ENCODE measurements at places on chromosomes 11 and 22.

GRCh38 chr11:15224466-15224865 is 109.7 kb downstream of the INSC start:
- no peak for DNase-seq

- DNase-seq, result no peak
Observed at GRCh38 chr22:20015971-20016733, 471 bp downstream of the ARVCF start.

DNA sequence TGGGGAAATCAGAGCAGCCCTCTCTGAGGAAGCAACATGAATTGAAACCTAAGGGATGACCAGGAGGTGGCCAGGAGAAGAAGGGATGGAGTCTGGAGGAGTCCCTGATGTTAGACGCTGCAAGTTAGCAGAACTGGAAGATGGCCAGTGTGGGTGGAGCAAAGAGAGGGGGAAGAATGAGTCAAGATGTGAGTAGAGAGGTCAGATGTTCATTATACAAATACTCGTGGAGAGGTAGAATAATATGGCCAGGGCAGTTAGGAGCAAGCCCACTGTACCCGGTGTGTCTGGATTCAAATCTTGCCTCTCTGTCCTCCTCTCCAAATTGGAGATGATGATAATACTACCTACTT is 242.0 kb downstream of the TENM4 start:
- DNase-seq, result no peak

DNA sequence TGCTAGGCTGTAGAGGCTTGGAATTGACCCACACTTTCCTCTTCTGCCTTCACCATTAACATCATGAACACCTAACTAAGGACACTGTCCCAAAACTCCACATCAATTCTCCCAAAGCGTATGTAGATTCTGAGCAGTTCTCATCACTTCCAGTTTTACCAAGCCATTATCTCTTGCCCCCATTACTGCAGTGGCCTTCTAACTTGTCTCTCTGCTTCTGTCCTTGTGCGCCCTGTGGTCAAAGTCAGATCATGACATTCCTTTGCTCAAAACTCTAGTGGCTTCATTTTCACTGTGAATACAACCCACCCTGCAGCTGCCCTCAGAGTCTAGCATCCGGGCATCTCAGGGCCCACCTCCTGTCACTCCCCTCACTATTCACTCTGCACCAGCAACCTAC is 13.1 kb upstream of the TOP3B start:
- no peak for DNase-seq

GRCh38 chr11:110356762-110357671 is 60.6 kb upstream of the RDX start:
- DNase-seq, result no peak

GRCh38 chr11:57709802-57710367 is 2.1 kb downstream of the MED19 start:
- no peak for DNase-seq

- no peak for DNase-seq
Observed at GRCh38 chr11:46570790-46571398, 22.9 kb downstream of the AMBRA1 start.

- no peak for DNase-seq
Observed at GRCh38 chr11:111297696-111298095, 650 bp upstream of the POU2AF3 start.

DNA sequence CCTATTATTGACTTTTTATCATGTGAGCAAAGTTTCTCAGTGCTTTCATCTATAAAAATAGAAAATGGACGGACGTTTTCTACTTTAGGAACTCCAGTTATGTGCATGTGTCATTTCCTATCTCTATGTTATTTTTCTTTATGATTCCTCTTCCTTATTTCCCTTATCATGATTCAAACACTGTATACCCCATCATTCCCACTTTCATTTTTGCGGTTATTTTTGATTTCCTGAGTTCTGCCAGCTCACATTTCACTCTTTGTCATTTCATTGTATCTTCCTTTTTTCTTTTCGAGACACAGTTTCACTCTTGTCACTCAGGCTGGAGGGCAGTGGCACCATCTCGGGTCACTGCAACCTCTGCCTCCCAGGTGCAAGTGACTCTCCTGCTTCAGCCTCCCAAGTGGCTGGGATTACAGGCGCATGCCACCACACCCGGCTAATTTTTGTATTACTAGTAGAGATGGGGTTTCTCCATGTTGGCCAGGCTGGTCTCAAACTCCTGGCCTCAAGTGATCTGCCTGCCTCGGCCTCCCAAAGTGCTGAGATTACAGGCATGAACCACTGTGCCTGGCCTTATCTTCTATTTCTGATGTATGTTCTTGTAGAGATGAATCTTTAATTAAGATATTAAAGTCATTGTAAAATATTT is 21.5 kb downstream of the C11orf58 start:
- DNase-seq, result no peak

DNA sequence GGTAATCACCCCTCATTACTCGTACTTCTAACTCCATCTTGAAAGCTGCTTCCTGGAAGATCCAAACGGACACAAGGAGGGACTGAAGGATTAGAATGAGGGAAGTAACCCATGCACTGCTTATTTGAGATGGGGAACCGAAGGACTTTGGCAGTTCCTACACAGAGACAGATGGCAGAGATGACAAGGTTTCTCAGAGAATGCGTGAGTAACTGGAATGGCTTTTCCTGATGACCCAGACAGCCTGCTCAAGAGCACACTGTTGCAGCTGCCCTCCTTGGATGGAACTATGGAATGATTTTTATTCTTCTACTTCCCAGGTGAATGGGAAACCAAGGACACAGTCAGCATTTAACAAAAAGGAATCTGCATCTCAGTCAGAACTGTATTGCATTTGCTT is 7.3 kb downstream of the KCNJ11 start:
- DNase-seq, result no peak

DNA sequence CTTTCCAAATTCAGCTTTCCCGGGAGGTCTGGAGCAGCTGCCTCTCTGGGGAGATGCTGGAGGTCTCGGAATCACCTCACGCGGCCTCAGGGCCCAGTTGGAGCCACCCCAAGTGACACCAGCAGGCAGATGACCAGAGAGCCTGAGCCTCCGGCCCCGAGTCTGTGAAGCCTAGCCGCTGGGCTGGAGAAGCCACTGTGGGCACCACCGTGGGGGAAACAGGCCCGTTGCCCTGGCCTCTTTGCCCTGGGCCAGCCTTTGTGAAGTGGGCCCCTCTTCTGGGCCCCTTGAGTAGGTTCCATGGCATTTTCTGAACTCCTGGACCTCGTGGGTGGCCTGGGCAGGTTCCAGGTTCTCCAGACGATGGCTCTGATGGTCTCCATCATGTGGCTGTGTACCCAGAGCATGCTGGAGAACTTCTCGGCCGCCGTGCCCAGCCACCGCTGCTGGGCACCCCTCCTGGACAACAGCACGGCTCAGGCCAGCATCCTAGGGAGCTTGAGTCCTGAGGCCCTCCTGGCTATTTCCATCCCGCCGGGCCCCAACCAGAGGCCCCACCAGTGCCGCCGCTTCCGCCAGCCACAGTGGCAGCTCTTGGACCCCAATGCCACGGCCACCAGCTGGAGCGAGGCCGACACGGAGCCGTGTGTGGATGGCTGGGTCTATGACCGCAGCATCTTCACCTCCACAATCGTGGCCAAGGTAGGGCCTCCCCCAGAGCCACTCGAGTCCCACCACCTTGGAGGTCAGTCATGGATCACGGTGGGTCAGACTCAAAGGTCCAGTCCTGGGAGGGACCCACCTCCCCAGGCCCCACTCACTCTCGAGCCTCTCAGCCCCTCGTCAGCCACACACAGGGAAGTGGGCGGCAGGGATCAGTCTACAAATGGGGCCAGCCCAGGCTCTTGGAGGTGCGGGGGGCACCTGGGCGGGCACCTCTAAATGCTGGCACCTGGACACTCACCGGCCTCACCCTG is 525 bp downstream of the SLC22A12 start:
- no peak for DNase-seq

DNA sequence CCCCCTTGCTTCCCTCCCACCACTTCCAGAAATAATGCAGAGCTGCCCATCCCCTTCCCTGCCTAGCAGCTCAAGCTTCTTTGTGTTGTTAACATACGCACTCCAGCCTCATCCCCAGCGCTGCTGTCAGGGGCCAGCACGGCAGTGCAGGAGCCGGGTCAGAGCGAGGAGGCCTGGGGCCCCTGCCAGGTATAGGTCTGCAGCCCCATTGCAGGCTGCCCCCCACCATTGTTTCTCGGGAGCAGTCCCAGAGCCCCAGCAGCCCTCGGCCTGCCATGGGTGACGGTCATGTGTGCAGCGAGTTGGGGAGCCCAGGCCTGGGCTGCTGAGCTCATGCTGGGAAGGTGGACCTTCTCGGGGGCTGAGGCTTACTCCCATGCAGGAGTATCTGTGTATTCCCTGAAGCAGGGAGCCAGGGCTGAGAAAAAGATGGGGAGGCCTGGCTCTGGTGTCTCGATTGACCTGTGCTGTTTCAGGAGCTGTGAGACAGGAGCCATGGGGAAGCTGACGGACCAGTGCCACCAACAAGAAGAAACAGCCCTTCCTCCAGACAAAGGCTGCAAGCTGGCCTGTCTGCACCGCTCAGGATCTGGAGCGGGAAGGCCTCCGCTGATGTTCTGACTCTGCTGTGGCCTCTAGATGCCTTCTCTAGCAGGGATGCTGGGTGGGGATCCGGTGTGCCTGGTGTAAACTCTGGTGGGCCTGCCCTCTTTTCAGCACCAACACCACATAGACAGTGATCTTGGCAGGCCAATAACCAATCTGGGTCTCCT is 220.5 kb upstream of the B3GAT1 start:
- DNase-seq, result no peak

- DNase-seq, result no peak
Observed at GRCh38 chr11:114061681-114062049, 2.2 kb downstream of the ZBTB16 start.

- no peak for DNase-seq
Observed at GRCh38 chr11:10450462-10451425, 4.3 kb upstream of the AMPD3 start.

DNA sequence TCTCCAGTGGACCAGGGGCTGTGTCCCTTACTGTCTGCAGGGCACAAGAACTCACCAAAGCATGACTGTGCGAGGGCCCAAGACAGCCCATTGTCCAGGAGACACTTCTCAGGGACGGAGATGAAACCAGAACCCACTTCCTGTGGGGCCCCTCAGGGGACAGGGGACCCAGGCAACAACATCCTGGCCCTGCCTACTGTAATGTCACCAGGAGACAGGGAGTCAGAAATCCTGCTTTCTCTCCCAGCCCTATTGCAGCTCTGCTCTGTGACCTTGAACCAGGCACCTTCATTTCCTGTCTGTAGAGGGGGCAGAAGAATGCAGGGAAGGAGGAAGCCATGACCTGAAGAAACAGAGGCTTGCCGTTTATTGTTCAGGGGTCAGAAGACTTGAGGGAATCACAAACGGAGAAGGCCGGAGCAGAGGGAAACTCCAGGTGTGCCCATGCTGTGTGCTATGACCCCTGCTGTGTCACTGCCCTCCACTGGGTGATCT is 98.0 kb downstream of the NAT10 start:
- DNase-seq, result no peak

DNA sequence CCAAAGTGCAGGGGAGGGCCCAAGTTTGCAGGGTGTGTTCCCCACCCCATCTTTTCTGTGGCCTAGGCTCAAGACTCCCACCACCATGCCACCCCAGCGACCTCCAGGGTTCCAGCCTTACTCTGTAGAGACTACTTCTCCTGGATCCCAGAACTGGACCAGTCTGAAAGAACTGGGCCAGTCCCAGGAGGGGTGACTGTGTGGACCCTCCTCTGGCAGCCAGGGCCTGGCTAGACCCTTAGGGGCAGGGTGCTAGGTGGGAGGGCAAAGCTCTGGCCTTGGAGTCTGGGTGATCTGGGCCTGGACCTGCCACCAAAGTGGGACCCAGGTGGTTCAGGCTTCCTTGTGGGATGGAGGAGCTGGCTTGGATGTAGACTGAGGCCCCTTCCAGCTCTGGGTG is 41.8 kb upstream of the ACCSL start:
- no peak for DNase-seq

- DNase-seq, result no peak
Observed at GRCh38 chr11:115256397-115257197, 247.6 kb downstream of the CADM1 start.

DNA sequence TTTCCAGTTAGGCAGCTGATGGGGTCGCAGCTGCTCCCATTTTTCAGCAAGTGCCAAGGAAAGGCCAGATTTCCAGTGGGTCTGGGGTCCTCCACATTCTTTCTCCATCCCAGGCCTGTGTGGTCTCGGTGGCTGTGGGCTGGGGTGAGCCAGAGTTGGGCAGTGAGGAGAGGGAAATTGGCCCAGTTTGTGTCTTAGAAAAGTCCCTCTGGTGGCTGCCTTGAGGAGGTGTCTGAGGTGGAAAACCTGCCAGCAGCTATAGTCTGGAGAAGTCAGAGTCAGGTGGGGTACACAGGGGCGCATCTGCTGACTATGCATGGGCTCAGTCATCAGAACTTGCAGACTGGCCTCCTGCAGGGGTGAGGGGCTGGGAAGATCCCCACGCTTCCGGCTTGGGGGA is 30.5 kb downstream of the MRGPRD start:
- DNase-seq, result no peak

- no peak for DNase-seq
Observed at GRCh38 chr11:2212411-2213251, 41.0 kb upstream of the TH start.

- no peak for DNase-seq
Observed at GRCh38 chr22:29750559-29751538, 16.0 kb downstream of the ZMAT5 start.

GRCh38 chr11:8785998-8786397 is 103.4 kb downstream of the RPL27A start:
- no peak for DNase-seq

DNA sequence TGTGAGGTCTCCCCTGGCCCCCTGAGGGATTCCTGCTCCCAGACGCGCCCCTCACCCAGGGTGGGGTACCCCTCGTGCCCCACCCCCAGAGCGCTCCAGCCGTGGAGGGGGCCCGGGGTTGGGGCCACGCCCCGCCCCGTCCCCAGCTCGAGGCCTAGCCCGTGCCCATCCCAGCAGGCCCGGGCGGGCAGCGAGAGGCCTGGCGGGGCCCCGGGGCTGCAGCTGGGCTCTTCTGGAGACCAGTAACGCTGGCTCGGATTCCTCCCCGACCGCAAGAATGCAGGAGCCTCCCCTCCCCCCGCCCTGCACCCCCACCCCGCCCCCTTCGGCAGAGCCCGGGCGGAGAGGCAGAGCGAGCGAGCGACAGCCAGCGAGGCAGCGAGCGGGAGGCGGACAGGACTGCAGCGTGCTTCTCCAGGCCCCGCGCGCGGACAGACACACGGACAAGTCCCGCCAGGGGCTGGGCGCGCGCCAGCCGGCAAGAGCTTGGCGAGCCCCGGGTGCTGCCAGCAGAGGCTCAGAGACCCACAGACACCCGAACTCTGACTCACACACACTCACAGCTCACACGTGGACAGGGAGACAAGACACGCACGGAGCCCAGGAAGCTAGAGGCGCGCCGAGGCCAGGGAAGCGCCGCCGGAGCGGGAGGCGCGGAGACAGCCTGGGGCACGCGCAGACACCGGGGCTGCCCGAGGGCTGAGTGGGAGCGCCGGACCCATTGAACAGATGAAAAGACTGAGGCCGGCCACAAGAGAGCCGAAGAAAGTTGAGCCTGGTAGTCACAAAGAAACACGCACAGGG is 15.2 kb downstream of the BCL9L start:
- DNase-seq, result no peak
